A549 (cell line): ENCODE measurements at places on chromosomes 1 and 21.

DNA sequence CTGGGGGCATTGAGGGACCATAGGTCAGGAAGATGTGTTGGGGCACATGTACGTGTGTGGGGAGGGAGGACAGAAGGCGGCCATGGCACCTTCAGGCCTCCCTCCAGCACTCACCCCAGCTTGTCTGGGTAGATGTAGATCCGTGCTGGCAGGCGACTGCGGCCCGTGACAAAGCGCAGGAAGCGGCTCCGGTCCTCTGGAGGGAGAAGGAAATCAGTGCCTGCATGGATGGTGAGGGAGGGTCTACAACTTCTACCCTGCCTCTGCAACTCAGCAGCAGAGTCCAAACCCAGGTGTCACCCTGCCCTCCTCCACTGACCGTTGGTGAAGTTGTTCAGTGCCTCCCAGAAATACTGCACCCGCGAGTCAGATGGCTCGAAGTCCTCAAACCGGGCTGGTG, 7.4 kb downstream of the HECTD3 start:
- DNase-seq = no peak

DNA sequence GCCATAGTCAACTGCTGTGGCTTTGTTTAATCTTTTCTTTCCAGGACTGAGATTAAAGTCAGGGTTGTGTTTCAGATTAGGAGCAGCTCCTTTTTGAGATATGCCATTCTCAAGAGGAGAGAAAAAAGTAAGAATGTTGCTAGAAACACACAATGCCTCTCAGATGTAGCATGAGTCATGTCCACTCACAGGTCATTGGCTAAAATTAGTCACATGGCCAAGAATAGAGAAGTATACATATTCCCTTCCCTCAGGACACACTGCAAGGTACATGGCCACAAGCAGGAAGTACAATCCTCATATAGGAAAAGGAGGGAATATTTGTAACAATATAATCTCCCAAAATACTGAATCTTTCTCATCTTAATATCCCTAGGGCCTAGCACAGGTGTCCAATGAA, 141.9 kb upstream of the PTBP2 start:
- DNase-seq = no peak

DNA sequence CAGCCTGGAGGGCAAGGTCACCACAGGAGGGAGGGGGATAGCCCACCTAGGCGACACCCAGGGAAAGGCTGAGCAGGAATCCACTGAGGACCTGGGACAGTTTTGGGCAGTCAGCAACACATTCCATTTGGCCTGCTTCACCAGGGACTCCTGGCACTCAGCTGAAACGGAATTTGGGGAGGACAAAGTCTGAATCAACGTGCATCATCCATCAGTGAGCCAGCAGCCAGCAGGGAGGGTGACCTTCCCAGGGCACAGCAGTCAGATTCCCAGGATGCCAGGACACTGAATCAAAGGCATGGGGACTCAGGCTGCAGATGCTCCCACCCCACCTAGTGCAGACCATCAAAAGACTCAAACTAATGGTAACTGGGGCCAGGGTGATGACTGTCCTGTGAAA, 4.6 kb downstream of the SH3BP5L start:
- peak; percentile 43 for DNase-seq

DNA sequence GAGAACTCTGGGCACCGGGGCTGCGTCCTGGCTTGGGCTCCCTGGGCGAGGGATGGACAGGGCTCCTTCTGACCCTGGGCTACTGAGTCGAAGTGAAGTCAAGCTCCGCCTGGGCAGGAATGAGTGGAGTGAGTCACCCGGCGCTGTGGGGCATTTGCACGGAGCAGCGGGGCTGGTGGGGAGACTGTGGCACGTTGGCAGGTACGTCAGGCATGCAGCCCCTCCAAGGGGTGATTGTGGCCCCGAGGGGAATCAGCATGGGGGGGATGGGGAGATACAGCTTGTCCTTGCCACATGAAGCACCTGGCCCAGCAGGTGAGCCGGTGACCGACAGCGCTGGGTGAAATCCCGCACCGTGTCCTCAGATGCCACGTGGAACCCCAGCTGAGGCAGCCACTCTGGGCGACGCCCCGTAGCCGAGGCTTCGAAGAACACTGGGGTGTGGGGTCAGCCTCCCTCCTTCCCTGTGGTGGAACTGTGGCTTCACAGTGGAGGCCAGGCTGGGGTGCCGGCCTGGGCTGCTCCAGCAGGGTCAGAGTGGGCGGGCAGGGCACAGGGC, 62.3 kb downstream of the COL18A1 start:
- no peak for DNase-seq

DNA sequence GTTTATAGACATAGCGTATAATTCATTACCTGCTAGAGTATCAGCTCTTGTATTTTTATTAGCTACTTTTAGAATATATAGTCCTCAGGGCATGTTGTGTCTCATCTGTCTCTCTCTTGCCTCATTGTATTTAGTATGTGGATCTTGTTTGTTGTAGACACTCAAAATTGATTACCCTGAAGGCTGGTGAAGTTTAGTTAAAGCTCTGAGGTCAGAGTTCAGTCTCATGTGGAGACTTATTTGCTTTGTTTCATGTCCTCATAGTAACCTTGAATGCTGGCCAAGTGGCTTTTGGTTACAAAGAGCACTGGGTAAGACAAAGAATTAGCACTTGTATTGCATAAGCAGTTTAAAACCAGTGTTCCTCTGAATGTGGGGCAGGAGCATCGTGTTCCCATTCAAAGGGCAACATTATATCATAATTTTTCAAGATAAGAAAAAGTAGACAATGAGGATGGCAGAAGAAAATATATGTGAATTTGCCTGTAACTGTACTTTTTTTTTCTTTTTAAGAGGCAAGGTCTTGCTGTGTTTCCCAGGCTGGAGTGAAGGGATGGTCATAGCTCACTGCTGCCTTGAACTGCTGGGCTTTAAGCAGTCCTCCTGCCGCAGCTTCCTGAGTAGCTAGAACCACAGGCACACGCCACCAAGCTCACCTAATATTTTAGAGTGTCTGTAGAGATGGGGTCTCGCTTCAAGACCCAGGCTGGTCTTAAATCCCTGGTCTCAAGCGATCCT, 17.4 kb downstream of the CNST start:
- no peak for DNase-seq

- DNase-seq = no peak
Measured at GRCh38 chr1:157107702-157108101, 8.1 kb upstream of the ETV3L start.

DNA sequence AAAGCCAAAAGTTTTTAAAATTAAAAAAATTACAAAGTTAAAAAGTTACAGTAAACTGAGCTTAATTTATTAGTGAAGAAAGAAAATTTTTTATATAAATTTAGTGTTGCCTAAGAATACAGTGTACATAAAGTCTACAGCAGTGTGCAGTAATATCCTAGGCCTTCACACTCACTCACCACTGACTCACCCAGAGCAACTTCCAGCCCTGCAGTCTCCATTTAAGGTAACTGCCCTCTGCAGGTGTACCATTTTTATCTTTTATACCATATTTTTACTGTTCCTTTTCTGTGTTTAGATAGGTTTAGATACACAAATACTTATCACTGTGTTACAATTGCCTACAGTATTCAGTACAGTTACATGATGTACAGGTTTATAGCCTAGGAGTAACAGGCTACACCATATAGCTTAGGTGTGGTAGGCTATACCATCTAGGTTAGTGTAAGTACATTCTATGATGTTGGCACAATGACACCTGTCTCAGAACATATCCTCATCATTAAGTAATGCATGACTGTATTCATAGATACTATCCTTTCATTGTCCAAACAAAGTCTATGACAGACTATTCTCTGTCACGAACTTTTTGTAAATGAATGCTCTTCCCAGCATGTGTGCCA, 78.6 kb upstream of the PBX1 start:
- no peak for DNase-seq
